ENCODE measurements at places on chromosomes 13 and 19.

DNA sequence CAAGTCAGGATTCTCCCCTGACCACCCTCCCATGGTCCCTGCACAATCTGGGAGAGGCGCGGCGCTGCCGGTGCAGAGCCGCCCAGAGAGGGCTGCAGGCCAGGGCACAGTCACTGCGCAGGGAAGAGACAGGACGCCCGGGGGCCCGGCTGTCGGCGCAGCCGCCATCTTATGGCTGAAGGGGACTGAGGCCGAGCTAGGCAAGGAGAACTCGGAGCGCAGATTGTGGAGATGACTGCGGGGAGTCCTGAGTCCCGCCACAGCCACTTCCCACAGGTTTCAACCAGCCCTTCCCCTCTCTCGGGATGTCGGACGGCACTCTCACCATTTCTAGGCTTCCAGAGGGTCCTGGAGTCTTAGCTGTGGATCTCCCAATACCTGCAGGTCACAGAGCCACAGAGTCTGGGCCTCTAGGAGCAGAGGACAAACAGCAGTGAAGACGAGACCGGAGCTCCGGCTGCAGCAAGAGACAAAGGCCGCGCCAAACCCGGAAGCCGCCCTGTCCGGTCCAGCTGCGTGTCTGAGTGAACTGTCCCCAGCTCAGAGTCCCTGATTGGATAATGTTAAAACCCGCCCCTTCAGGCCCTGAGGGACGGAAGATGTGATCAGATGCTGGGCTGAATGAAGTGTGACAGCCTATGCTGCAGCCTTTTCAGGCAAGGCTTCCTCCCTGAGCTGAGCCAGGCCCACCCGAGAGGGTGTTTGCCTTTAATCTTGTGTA lies at the start of gene ZNF708:
TSS of gene ZNF708 (minus strand) at position 526 of the 721 bp plus-strand sequence. CDS start at position 328, 198 bp downstream.
- DNase-seq: peak; percentile 45

- DNase-seq: no peak
Measured at GRCh38 chr13:39656325-39656677, 839 bp downstream of the COG6 start.

DNA sequence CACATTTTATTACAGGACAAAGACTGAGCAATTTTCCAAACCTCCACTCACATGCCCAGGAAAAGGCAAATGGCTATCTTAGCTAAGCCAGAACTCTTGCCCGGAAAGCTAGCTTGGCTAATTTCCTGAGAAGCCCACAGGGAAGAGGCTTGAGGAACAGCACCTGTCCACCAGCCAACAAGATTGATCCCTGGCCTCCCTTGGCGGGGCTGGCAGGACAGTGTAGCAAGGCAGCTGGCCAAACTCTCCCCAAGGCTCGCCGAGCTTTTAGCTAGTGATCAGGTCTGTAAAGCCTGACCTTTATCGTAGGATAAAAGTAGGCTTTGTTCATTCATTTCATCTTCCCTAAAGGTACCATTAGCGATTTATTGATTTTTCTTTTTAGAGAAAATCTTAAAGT lies 101.4 kb downstream of the UQCRFS1 start:
- DNase-seq: no peak

DNA sequence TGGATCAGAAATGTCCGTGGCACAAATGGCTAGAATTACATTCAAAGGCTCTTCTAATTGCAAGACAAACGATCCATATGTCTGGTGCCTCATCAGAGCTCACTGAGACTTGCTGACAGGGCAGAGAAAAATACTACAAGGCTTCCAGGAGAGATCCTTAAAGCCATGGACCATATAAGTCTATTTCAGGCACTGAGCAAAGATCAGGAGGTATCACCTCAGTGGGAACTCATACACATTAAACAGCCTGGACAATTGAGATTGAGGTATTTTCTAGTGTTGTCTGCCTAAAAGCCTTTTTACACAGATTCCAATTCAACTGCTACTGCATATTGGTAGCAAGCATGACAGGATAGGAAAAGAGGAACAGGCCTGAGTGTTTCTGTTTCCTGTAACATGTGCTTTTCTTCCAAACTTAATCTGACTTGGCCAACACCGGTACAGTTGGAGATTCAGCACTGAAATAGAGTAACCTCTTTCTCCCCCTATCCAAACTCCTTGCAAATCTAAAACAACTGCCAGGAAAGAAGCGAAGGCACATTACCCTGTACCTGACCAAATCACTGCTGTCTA lies 65.9 kb downstream of the SERP2 start:
- DNase-seq: no peak

GRCh38 chr13:75443356-75443958 lies 38.5 kb downstream of the TBC1D4 start:
- DNase-seq: no peak

DNA sequence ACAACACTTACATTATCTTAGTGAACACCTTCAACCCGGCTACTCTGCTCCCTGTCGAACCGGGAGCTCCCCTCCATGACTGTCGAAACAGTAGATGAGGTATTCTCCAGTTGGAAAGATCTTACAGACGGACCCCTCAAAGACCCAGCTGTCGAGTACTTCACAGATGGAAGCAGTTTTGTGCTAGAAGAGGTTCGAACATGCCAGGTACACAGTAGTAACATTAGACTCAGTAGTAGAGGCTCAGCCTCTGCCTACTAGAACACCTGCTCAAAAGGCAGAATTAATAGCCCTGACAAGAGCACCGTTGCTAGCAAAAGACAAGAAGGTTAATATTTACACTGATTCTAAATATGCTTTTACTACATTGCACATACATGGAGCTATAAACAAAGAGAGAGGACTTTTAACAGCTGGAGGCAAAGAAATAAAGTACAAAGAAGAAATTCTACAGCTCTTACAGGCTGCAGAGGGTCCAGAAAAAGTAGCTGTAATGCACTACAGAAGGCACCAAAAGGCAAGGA lies 13.6 kb upstream of the SLC15A1 start:
- DNase-seq: no peak

Data from stimulated activated CD4-positive, alpha-beta T cell treated with anti-CD3 and anti-CD28 coated beads, TNF-alpha, amount 100 ng/mL, for 1 hour (primary cell).